Renal cortex interstitium (tissue), 15 donors: ENCODE measurements at places on chromosomes 5 and 9. TPM values are rescaled to one million over a fixed set of nuclear protein-coding genes. Genes with fewer than 3 reads are reported as not detected.

GRCh38 chr9:81693671-81694378 lies 4.5 kb upstream of the TLE1 start:
- no peak for DNase-seq

DNA sequence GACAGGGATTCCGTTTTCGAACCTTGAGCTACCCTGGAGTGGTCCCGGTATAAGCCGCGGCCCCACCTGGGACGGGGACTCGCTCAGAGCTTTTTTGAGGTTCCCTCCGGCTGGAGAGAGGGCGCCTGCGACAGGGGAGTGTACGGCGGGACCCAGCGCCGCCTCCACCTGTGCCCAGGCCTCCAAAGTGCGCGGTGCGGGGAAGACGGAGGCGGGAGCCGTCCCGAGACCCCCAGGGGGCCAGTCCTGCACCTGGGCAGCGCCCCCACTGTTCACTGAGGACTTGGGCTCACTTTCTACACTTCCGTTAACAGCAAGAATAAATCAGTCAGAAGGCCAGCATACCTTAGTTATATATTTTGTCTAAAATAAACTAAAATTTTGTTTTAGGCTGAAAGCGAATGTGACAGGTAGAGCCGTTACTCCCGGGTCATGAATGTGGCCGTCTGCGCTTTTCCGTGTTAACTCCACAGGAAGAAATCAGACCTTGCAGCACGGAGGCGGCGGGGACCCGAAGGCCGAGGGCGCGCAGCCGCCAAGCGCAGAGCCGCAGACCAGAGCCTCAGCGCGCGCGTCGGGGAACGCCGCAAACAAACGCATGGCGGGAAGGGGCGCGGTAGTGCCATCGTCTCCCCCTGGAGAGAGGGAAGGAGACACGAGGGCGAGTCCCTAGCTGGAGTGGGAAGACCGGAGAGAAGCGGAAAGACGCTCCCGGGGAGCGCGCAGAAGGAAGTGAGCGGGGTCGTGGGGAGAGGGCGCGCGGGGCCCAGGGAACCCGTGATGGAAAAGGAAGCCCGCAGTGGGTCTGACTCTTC lies 14.1 kb downstream of the TRIM7 start:
- DNase-seq = no peak

PHF24 gene
- 0.14 TPM for polyA plus RNA-seq

DNA sequence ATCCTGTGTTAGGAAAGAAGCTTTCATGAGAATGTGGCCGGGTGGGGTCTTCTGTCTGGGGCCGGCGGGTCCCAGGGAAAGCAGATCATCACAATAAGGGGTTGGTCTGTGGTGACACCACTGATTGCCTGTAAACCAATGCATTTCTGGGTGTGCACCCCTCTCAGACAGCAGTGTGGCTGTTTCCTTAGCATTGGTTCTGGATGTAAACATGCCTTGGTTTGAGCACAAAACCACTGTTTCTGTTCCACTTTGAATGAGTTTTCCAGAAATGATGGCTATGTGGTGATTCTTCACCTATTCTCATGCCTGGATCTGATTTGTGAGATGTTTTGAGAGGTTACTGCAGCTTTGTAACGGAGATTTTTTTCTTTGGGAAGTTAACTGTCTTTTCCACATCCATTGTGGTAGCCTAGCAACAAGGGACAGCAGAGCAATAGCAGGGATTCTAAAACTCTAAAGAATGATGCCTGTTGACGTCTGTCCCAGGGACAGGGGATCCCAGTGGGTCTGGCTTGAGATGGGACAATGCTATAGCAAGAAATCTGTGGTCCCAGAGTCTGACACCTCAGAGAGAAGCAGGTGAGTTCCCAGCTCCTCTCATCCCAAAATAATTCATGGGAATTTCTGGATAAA lies at the start of gene CCDC192:
Gene CCDC192, plus strand, starts transcription at position 466 of the 636 bp plus-strand sequence. Its CDS starts 55 bp downstream, at position 521.
- no peak for DNase-seq

- DNase-seq = no peak
Observed at GRCh38 chr9:744790-745484, 96.6 kb upstream of the DMRT1 start.

DNA sequence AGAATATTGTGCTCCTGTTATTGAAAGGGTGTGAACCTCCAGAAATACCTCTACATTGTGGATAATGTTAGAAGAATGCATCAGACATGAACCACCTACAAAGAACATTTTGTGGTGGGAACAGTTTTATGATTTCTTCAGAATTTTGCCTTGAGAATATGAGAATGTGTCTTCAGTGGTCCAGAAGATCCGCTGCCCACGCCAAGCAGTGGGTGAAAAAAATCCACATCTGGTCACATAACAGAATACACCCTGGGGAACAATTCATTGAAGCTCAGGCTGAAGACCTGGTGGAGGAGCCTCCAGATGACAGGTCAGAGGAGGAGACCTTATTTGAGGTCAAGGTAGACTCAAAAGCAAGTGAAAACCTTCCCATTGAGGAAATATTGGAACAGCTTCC lies 69.1 kb downstream of the DEPDC1B start:
- no peak for DNase-seq

- DNase-seq = peak; percentile 51
Observed at GRCh38 chr9:97293207-97293721, 14.2 kb upstream of the CCDC180 start.

GRCh38 chr9:82475584-82476301 lies 487.2 kb downstream of the SPATA31D1 start:
- no peak for DNase-seq

GRCh38 chr5:93358176-93358575 lies 222.8 kb downstream of the NR2F1-AS1 start:
- no peak for DNase-seq

CCDC192 gene
- polyA plus RNA-seq = 1.1 TPM

GRXCR2 gene
- not detected for polyA plus RNA-seq

C9orf152 gene
- 0.69 TPM for polyA plus RNA-seq

INSL4 gene
- not detected for polyA plus RNA-seq

SYK gene
- polyA plus RNA-seq = 32.4 TPM

LCN2 gene
- 1.2 TPM for polyA plus RNA-seq

SLC28A3 gene
- polyA plus RNA-seq = 0.03 TPM

DNA sequence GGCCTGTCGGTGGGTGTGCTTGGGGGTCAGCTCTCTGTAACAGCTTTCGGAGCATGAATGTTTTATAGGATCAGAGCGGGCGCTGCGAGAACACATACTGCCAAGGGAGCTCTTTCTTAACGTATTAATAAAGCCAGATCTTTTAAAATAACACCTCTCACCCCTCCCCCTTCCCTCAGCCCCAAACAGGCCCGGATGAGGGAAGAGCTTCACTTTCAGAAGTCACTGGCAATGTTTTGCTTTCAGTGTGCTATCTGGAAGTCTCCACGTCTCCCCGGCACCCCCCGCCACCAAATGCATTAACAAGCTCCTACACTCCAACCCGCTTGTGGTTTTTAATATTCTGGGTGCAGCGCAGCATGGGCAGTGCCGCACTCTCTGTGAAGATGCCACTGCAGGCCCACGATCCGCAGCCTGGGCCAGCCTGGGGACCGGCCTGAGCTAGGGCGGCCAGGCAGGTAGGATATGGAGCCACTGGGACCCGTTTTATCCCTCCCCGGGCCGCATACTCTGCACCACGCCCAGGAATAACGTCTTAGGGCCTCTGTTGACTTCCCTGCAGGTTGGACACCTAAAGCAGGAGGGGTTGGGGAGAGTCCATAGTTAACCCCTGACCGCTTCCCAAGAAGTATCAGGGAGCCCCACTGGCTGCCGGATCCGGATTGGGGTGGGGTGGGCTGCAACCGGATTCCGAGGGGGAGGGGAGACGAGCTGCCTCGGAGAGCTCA lies 12.6 kb downstream of the NR2F1 start:
- no peak for DNase-seq

DNA sequence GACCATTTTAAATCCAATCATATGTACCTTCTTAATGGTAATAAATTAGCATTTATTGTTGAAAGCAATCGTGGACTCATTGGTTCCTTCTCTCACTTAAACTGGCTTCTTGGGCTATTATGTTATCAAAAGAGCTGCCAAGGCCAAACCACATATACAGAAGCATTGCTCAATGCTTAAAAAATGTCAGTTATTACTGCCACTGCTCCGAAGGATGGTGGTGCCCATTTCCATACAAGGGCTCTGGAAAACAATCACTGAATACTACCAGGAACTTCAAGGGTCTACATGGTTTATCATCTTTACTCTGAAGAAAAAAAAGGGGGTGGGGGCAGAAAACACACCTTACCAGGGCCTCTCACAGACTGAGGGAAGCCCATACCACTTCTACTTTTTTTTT lies 104.3 kb downstream of the GNAQ start:
- DNase-seq = no peak

CDKN2B gene
- polyA plus RNA-seq = 0.33 TPM

- no peak for DNase-seq
Observed at GRCh38 chr5:123452401-123452800, 29.2 kb upstream of the CEP120 start.

DNA sequence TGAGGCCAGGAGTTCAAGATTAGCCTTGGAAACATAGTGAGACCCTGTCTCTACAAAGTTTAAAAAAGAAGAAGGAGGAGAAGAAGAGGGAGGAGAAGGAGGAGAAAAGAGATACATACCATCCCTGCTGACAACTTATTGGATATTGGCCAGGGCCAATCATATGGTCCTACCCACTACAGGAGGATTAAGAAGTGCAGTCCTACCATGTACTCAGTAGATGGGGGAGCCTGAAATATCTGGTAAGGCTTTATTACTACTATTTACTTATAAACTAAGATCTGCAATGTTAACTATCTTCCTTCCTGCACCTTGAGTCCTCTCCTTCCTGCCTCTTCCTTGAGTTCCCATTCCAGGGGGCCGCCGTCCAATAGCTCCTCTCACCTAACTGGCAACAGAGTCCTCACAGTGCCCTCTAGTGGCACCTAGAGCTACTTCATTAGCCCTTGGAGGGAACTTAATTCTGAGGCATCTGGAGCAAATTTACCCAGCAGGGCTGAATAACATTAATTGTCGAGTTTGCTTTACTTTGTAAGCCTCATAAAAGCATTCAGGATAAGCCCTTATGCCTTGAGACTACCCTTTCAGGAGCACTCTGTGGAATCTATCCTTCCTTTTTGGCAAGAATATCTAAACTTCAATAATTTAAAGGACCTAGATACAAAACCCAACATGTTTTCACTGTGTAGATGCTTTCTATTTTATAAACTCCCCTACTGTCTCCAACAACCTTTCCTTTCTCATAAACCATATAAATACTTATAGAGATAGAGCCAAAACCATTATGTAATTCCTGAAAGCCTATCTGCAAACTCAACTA lies 39.1 kb upstream of the RANBP6 start:
- peak; percentile 50 for DNase-seq

DNA sequence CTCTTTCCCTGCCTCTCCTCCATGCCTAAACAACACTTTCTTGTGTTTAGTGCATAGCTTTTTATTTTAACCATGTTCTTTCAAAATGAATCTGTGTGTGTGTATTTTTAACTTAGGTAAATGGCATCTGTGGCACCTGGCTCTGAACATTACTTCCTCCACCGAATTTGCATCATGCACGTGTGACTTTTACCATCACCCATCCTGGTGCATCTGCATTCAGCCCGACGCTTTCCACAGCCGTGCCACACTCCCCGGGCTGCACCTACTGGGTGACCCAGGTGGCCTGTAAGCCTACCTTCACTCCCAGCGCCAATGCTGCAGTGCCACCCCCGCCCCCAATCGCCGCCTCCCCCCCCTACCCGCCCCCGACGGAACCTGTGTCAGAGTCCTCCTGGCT lies 12.7 kb upstream of the FCN1 start:
- no peak for DNase-seq

DNA sequence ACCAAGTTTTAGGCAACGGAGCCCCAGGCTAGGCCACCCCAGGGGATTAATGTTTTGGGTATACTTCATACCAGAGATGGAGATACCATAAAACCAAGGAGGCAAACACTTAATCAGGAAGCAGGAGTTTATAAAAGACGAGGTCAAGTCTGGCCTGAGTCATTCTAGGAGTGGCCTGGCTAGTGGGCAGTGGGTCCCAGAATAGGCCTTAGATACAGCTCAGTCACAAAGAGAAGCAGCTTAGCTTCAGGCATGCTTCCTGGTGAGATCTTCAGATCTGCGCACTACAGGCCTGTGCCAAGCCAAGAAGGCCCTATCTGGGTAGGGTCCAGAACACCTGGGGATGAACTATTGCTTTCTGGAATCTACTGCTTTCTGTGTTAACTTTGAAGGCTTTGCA lies 20.6 kb upstream of the NR5A1 start:
- DNase-seq = no peak

DNA sequence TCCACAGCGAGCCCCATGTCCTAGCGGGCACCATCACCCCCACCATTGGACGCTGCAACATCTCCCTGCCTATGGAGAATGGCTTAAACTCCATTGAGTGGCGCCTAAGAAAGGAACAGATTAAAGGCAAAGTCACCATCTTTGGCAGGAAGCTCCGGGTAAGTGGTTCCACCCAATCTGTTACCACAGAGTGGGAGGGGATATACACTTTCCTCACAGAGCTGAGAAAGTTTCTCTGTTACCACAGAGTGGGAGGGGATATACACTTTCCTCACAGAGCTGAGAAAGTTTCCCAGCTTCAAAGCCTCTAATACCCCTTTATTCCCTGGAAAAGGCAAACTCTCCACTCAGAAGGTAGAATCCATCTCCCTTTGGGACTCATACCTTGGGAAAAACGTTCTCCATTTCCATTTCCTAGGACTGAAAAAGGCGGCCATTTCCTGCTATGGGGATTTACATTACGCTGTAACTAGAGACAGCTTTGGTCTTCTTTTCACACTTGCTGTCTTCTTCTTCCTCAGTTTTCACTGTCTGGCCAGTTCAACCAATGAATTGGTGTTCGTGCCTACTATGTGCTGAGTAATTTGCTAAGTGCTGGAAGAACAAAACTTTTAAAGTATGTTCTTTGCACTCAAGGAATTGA lies 63.4 kb upstream of the WWC1 start:
- DNase-seq = no peak

GRCh38 chr5:1128977-1129710 lies 17.3 kb upstream of the SLC12A7 start:
- no peak for DNase-seq

GRCh38 chr9:98096091-98096490 lies 22.9 kb downstream of the TRIM14 start:
- no peak for DNase-seq

TRIO gene
- 116 TPM for polyA plus RNA-seq

DNA sequence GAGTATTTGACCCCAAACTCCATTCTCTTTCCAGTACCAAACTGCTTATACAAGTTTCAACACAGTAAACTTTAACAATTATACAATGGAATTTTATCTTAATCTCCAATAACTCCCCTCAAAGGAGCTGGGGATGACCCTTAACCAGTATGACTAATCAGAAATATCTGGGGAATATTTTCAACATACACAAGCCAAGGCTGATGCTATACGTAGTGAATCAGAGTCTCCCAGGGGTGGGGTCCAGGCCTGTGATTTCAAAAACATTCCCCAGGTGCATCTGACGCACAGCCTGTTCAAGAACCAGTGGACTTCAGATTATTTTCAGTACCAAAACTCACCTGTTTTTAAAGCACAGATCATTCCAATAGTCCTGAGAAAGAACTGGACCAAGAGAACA lies 11.8 kb upstream of the SEMA5A start:
- no peak for DNase-seq

GRCh38 chr9:83432104-83432627 lies 106.0 kb downstream of the FRMD3 start:
- peak; percentile 27 for DNase-seq

CRHBP gene
- polyA plus RNA-seq = 19.9 TPM
